ENCODE measurements at places on chromosomes 5 and 9.

DNA sequence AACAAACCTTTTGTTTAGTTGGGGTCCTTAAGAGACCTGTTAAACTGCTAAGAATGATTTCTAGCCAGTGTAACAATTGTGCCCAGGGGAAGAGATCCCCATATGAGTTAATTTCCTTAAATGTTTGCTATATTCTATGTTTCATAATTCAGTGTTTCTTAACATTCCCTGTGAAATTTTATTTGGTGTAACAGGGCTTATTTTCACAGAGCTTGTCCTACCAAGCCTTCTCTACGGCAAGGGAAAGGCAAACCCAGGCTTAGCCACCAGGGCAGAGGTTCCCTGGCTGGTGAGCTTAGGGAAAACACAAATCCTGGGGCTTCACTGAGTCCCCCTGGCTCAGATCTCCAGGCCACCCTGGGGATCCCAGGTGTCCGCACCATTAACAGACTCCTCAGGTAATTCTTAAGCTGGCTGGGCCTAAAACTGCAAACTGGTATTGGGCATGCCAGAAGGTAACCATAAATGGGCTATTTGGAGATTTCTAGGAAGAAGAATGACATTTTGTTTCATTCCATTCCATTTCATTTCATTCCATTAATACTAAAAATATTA, 17.0 kb upstream of the LCP2 start:
- DNase-seq = no peak

DNA sequence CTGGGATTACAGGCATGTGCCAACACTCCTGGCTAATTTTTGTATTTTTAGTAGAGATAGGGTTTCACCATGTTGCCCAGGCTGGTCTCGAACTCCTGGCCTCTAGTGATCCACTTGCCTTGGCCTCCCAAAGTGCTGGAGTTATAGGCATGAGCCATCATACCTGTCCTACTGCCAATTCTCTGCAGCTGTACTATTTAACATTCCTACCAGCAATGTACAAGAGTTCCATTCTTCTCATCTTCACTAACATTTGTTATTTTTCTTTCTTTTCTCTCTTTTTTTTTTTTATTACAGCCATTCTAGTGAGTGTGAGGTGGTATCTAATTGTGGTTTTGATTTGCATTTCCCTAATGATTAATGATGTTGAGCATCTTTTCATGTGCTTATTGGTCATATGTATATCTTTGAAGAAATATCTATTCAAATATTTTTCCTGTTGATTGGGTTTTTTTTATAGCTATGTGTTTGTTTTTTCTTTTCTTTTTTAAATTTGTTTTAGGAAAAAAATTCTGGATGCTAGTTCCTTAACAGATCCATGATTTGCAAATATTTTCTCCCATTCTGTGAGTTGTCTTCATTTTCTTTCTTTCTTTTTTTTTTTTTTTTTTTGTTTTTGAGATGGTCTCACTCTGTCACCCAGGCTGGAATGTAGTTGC, 17.4 kb downstream of the ANKHD1 start:
- DNase-seq = no peak

DNA sequence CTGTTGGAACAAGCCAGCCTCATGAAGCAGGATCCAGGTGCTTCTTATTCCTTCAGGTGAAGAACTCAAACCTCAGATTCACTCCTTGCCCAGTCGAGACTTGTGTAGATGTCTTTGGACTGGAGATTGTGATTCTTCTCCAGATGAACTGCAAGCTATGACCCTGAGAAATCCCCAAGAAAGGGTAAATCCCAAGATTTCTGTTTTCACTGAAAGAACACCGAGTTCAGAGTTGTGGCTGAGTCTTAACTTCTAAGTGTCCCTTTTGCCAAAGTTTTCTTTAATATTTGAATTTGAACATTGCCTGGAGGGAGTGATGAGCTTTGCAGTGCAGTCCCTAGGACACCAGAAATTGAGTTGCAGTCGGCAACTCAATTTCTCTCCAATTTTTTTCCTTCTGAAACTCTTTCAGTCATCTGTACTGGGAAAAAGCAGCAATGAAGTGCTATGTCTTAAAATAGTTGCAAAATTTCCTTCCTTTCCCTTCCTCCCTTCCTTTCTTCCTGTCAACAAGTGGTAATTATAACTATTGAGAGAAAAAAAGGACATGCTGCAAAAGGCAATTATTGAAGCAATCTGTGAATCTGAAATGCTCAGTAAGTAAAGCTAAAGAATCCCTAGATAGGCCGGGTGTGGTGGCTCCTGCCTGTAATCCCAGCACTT, 56.1 kb downstream of the ANKRD55 start:
- no peak for DNase-seq

- no peak for DNase-seq
Observed at GRCh38 chr5:134491841-134492442, 33.5 kb upstream of the JADE2 start.

DNA sequence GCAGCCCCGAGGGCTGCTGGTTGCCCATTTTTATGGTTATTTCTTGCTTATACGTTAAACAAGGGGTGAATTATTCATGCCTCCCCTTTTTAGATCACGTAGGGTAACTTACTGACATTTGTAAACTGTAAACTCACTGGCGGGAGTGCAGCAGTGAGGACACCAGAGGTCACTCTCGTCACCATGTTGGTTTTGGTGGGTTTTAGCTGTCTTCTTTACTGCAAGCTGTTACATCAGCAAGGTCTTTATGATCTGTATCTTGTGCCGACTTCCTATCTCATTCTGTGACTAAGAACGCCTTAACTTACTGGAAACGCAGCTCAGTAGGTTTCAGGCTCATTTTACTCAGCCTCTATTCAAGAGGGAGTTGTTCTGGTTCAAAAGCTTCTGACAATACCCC, 155.0 kb upstream of the PRDM9 start:
- no peak for DNase-seq

DNA sequence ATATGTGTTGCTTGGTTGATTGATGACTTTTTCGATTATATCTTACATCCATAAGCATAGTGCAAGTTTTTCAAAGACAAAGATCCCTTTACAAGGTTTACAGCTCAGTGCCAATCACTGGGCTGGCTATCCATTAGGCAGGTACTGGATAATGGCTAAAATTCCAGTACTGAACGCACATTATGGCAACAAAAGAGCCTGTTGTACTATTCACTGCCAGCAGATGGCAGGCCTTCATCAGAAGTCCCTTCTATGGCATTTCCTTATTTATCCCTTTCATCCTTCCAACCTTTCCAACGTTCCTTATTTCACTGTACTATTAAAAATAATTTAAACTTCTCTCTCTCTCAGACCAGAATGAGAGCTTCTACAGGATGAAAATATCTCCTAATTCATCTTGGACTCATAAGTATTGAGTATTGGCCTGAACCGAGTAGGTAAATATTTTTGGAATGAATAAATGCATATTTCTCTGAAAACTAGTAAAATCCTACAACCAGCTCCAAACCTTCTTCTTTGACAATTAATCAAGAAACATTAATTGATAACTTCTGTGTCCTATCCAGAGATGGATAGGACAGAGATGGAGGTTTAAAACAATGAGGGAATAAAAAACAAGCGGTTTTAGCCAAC, 6.7 kb upstream of the WNT8A start:
- no peak for DNase-seq

GRCh38 chr9:2290382-2290781, 275.2 kb downstream of the SMARCA2 start:
- no peak for DNase-seq

DNA sequence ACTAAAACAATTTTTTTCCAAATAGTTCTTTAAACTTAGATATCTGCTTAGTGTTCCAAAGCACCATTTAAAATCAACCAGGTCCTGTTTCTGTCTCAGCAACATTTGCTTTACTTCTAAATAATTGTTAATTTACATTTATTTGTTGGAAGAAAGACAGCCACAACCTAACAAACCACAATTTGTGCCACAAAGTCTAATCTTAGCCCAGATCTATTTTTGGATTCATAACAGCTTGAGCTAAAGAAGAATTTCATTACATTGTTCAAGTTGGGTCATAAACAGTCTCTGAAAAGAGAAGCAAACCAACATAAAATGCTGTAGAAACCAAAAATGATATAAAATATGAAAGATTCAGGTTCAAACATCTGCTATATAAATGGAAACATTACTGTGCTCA, 24.4 kb downstream of the MLLT3 start:
- DNase-seq = no peak

- no peak for DNase-seq
Observed at GRCh38 chr9:16247188-16247875, 623.1 kb downstream of the BNC2 start.

GRCh38 chr9:76619640-76620039, 144.6 kb upstream of the PCA3 start:
- DNase-seq = no peak

DNA sequence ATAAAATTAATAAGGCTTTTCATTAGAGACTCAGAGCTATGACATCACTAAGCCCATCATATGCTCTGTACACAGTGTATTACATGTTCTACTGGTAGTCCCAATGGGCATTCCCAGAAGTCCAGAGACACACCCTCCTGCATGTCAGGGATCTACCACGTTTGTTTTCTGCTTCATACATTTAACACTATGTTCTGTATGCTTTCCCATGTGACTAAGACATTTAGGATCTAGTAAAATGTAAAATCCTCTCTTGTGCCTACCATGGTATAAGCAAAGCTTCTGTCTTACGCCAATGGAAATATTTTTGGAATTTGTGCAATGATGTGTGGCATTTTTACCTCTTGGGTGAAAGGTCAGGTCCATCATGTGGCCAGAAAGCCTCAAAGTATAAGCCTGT, 192.4 kb downstream of the ADAMTSL1 start:
- no peak for DNase-seq

DNA sequence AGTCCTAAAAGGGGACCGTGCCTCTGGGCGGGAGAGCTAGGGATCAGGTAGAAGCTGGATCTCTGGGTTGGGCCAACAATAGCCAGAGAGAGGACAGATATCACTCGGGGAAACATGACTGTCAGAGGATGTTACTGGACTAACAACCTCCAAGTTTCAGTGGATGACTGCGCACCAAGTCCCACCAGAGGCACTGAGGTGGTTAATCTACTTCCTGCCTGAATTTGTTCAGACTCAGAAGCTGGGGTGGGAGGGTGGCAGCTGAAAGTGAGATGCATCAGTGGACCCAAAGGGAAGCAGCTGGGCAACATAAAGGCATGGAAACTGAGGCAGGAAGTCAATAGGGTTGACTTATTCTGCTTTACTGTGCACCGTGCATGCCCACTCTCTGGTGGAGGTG, 130.1 kb upstream of the SLC44A1 start:
- no peak for DNase-seq

DNA sequence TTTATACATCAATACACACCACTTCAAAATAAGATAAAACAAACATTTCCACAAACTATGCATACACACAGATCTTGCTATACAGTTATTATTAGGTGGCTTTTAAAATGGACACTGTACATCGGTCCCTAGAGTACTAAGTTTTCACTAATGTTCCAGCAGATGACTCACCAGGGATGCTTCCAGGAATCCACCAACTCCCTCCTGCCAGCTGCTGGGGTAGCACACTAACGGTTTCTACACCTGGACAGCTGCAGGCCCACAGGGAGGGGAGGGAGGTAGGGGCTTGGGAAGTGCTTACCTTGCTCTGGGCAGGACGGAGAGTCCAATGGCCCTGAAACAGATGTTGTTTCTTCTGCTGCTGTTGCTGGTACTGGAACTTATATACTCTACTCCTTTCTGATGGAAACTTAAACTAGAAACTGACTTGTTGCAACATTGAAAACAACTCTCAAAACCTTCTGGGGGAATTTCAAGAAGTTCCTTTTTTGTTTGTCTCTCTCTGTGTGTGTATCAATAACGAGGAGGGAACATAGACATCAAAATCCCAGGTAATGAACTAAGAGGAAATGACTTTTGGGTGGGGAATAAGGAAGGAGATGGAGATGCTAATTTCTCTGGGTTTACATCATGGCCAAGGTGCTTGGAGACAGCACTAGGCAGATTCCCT, at the start of gene IL12B:
IL12B (minus strand) TSS at position 357 of the 670 bp plus-strand sequence. CDS start 3,705 bp downstream, outside the sequence.
- no peak for DNase-seq

- no peak for DNase-seq
Observed at GRCh38 chr5:16932401-16932800, 3.7 kb downstream of the MYO10 start.

DNA sequence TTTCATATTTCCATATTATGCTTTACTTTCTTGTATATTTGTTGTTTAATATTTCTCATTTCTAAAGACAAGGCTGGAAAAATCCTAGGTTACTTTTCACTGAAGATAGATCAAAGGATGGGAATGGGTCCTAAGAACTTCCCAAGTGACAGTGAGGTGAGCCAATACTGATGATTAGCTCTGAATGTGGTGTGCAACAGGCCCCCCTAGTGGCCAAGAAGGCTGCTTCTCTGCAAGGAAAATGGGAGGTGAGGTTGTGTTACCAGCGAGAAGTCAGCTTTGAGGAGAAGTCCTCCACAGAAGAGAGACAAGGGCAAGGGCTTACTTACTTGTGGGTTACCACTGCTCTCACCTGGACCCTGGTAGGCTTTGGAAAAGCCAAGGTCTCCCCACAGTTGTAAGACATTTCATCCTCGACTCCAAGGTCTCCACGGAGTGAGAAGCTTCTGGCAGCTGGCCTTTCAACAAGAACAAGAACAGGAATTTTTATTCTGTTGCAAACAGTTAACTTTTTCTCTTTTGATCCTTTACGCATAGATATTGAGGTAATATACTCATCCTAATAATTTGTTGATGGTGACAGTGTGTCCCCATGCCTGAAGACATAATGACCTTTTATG, 69.9 kb downstream of the MAMDC2 start:
- no peak for DNase-seq

- no peak for DNase-seq
Observed at GRCh38 chr9:38214432-38214831, 145.4 kb upstream of the SHB start.

DNA sequence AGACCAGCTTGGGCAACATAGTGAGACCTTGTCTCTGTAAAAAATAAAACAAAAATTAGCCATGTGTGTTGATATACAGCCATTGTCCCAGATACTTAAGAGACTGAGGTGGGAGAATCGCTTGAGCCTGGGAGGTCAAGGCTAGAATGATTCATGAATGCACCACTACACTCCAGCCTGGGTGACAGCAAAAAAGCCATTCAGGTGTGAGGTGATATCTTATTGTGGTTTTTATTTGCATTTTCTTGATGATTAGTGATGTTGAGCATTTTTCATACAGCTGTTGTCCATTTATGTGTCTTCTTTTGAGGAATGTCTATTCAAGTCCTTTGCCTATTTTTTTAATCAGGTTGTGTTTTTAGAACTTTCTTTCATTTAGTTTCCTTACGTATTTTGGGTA, 23.2 kb downstream of the MTAP start:
- no peak for DNase-seq

Data from central memory CD8-positive, alpha-beta T cell (primary cell).